ENCODE measurements at places on chromosomes 2 and 18. TPM values are rescaled to one million over a fixed set of nuclear protein-coding genes. Genes with fewer than 3 reads are reported as not detected.

- no peak for ATAC-seq
Measured at GRCh38 chr18:46097431-46097800, 680 bp downstream of the ATP5F1A start.

- ATAC-seq: no peak
Measured at GRCh38 chr2:108931372-108931771, 57.6 kb downstream of the EDAR start.

DNA sequence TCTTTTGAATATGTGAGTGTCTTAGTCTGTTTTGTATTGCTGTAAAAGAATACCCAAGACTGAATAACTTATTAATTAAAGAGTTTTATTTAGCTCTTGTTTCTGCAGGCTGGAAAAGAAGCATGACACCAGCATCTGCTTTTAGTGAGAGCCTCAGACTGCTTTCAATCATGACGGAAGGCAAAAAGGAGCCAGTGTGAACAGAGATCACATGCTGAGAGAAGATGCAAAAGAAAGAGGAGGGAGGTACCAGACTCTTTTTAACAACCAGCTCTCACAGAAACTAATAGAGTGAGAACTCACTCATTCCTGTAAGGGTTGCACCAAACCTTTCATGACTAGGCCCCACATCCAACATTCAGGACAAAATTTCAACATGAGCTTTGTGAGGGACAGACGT lies 101.6 kb upstream of the HNMT start:
- no peak for ATAC-seq

GYPC gene
- total RNA-seq: 46.6 TPM

DNA sequence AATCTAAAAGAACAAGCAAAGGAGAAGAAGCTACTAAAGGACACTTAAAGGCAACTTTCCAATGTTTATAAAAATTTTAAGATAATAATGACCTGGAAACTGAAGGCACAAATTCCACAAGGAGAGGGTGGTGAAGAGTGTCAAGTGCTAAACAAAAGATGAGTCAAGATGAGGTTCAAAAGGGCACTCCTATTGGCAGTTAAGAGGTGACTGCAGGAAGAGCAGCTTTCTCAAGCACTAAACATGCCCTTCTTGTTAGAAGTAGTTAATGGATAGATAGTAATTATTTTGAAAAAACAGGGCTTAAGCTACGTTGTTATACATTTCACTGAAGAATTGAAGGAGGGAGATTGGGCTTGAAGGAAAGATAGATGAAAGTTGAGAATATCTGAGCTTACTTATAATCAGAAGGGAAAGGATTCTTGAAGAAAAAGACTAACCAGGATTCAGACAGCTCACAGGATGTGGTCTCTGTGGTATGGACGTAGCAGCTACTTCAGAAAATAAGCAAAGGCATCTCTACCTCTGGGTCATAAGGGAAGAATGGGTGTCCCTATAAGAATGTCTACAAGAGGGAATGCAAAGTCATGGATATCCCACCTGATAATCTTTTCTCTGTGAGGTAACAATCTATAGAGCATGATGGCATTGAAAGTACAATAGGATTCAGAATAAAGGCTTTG lies 454.7 kb upstream of the SLC39A10 start:
- no peak for ATAC-seq

CCL20 gene
- total RNA-seq: not detected

GRCh38 chr2:159853101-159853500 lies 55.1 kb upstream of the CD302 start:
- ATAC-seq: no peak

GRCh38 chr2:88561646-88562388 lies 65.4 kb downstream of the EIF2AK3 start:
- no peak for ATAC-seq

UGT1A4 gene
- total RNA-seq: not detected

DNA sequence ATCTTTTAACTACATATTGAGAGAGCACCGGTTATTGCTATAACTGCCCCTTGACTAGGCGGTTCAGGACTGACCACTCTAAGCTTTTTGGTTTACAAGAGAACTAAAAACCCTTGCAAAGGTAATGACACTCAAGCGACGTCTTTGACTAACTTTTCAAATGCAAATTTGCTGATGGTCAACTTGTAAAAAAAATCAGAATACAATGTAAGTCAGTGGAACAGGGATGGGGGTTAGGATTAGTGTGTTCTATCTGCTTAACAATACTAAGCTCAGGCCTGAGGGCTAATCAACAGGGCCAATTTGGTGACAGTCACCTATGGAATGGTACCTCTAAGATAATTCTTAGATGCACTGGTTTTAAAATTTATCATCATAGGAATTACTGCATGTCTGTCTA lies 57.1 kb downstream of the ZAP70 start:
- ATAC-seq: no peak

- ATAC-seq: no peak
Measured at GRCh38 chr2:205612636-205613035, 69.7 kb upstream of the NRP2 start.

GRCh38 chr18:34315591-34316352 lies 91.1 kb upstream of the NOL4 start:
- ATAC-seq: no peak

- ATAC-seq: no peak
Measured at GRCh38 chr2:19408592-19408991, 50.2 kb upstream of the OSR1 start.

GRCh38 chr2:119810049-119810630 lies 50.4 kb downstream of the PTPN4 start:
- ATAC-seq: no peak

DNA sequence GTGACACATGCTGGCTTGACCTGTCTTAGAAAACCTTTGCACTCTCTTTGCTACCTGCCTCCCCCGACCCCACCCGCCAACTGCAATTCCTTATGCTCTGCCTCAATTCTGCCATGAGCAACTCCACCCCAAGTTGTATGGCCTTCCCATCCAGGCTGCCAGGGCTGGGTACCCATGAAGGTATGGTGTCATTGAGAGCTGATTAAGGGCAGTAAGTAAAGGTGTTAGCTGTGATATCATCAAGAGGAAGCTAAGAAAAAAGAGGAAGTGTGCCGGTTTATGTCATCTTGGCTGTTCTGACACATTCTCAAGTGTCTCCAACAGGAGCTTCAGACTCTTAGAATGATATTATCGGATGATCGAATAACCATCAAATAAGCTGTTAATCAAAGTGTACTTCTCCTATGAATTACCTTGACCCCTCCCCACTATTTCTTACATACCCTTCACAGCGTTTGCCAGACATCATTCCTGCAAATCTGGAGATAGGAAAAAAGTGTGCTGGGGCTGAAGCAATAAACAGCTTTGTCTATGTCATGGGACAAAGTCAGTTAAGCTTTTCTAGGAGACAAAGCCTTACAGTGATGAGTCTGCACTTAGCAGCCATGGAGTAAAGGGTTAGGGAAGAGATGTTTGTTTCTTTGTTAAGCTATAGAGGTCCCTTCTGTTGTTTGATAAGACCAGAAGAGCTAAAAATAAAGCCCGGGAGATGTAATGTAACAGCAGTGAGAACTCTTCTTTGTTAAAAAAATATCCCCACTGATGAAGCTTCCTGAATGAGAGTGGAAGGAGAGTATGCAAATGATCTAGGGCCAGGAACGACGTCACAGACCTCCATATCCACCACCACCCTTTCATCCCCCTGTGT lies 40.4 kb upstream of the SMAD2 start:
- ATAC-seq: peak; percentile 48

- no peak for ATAC-seq
Measured at GRCh38 chr2:23447405-23447804, 62.4 kb downstream of the KLHL29 start.

DNA sequence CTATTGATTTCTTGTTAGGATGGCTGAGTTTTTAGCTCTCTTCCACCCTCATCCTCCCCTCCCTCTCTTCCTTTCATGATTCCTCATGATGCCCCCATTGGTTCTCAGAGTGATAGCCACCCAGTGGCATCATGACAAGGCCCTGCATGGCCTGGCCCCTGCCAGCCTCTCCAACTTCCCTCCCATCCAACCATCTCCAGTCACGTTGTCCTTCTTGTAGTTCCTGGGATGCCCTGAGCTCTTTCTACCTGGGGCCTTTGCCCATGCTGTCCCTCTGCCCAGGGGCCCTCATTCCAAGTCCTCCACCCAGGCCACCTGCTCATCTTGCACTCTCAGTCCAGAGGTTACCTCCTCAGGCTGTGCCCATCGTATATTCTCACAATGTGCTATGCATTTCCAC lies 247.5 kb downstream of the TFCP2L1 start:
- ATAC-seq: no peak

ACMSD gene
- not detected for total RNA-seq

TCF23 gene
- 0.16 TPM for total RNA-seq

GRCh38 chr2:232299084-232299483 lies 79.5 kb upstream of the ALPP start:
- ATAC-seq: no peak

GRCh38 chr18:49055754-49056172 lies 105.0 kb upstream of the SMAD7 start:
- ATAC-seq: peak; percentile 28

GRCh38 chr2:178510384-178510783 lies 30.1 kb downstream of the PLEKHA3 start:
- ATAC-seq: peak; percentile 64

DNA sequence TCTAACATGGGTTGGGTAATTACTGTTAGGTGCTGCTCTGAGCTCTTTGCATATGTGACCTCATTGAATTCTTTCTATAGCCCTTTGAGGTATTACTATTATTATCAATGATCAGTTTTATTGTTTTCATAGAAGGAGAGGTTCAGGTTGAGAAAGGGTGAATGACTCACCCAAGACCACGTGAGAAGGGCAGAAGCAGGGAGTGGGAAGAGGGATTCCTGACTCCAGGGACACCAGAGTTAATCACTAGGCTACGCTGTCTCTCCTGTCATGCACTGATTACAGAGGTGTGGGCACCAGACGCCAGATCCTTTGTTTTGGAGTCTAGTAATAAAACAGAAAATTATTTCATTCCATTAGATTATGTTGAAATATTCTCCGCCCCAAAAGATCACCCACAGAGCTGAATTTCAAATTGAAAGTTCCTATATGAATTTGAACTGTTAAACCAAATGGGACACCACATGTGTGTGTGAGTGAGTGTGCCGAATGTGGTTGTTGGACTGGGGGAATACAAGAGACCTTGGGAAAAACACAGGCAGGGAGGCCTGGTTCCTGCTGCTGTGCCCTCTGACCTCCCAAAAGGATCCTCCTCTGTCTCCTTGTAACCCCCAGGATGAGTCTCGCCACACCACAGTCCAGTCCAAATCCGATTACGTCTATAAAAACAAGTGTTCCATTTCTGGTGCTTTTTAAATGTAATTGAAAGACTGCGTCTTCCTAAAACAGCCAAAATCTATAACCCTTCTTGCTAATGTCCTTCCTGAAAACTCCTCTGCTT lies 215.4 kb downstream of the ZNF521 start:
- ATAC-seq: peak; percentile 53

C2orf80 gene
- total RNA-seq: 213 TPM

- ATAC-seq: no peak
Measured at GRCh38 chr2:236802862-236803261, 233.2 kb downstream of the ACKR3 start.

- ATAC-seq: no peak
Measured at GRCh38 chr18:55522011-55522410, 66.0 kb downstream of the TCF4 start.

DNA sequence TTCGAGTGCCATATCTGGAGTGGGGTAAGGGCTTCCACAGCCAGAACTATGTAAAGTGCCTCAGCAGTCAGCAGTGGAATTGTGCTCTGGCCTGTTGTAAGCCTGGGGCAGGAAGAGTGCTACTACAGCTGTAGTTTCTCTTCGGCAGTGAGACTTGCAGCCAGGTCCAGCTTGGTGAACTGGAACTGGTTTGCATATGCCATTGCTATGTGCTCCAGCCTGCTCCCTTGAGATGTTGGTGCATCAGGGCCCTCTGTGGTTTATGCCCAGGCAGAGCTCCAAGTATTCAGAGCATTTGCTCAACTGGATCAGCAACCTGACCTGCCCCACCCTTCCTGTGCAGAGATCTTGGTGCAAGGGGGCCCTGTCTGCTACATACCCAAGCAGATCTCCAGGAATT lies 47.8 kb downstream of the ZNF804A start:
- peak; percentile 70 for ATAC-seq

- no peak for ATAC-seq
Measured at GRCh38 chr2:15979051-15979758, 38.9 kb downstream of the MYCN start.

GRCh38 chr2:25131567-25132298 lies 36.6 kb downstream of the POMC start:
- peak; percentile 17 for ATAC-seq

ESCO1 gene
- 25.8 TPM for total RNA-seq

DNA sequence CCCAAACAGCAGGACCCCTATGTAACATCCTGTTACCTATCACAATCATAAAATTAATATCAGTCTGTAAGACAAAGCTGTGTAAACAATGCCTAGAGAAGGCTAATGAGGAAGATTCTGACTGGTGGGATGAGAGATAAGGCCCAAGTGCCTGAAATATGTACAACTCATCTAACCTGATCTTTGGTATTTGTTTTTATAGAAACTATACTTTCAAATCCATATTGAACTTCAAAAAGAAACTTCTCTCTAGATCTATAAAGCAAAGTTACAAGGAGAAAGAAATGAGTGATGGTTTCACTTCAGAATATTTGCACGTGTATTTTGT lies 36.1 kb upstream of the ITGA4 start:
- ATAC-seq: no peak

DNA sequence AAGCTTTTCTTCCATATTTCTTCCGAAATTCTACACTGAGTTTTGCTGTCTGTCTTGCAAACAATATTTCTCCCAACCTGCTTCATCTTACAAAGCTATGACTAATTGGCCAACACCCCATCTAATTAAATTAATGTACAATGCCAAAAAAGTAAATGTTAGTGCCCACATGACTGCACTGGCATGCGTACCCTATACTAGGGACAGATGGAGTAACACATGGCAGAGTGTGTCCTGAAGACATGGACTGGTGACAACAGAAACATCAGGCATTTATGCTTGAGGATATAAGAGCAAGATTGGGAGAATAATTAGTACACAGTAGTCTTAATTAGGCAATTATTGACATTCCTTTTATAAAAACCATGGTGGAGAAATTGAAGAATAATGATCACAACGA lies 66.8 kb downstream of the MREG start:
- ATAC-seq: no peak

- peak; percentile 41 for ATAC-seq
Measured at GRCh38 chr18:22466608-22467395, 49.1 kb upstream of the CTAGE1 start.

SPATA3 gene
- not detected for total RNA-seq

GRCh38 chr2:40859617-40860016 lies 407.7 kb upstream of the SLC8A1 start:
- no peak for ATAC-seq

DNA sequence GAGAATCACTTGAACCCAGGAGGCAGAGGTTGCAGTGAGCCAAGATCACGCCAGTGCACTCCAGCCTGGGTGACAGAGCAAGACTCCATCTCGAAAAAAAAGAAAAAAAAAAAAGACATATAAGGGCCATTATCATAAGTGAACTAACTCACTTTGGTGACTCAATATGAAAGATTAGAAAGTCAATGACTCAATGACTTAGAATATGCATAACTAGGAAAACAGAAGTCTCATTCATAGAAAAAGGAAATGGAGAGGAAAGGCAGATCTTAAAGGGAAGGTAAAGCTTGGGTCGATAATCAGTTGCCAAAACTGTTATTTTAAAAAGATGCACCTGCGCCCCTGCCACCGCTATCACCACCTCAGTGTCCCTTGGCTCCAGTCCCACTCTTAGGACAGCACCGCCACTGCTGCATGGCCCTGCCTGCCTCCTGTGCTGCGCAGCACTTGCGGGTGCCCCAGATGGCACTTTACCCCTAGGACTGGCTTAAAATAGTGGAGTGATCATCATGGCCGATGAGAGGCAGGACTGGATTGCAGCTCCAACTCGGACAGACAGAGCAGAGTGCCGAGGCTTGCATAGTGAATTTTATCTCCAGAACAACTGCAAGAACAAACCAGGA lies 54.7 kb downstream of the INO80D start:
- ATAC-seq: no peak

- ATAC-seq: no peak
Measured at GRCh38 chr2:69103419-69103818, 90.4 kb downstream of the ANTXR1 start.

All from motor neuron (in vitro differentiated cells).